ENCODE measurements at places on chromosomes 6 and 20. TPM values are rescaled to one million over a fixed set of nuclear protein-coding genes. Genes with fewer than 3 reads are reported as not detected.

- H3K4me3 ChIP-seq: no peak overlapping the region
- no peaks in the 10 kb centered on the region for H3K4me1 ChIP-seq
- DNase-seq: no peak
- no peaks in the 10 kb centered on the region for H3K27me3 ChIP-seq
Observed at GRCh38 chr20:53322651-53323050, 271.0 kb downstream of the ZNF217 start.

DNA sequence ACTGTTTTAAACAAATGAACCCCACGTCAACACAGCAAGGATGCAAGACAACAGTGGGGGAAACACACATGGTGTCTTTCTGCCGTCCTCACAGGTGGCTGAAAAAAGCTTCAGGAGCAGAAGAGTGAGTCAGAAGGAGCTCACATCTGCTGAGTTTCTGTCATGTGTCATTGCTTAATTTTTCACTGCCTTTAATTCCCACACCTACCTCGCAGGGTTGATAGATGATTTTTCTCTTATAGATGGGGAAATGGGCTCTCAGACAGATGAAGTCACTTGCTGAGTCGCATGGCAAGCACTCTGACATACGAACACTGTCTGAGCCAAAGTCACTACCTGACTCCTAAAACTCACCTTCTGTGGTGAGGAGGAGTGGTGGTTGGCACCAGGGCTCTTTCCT is 28.3 kb upstream of the CARMIL1 start:
- H3K4me1 ChIP-seq: peaks cover 36% of the 10 kb centered on the region
- H3K36me3 ChIP-seq: no peaks in the 10 kb centered on the region
- H3K27me3 ChIP-seq: no peaks in the 10 kb centered on the region
- H3K4me3 ChIP-seq: no peak overlapping the region
- no peak overlapping the region for H3K27ac ChIP-seq
- no peak for DNase-seq

PMEPA1 gene
- 163 TPM for total RNA-seq

- no peak overlapping the region for H3K27ac ChIP-seq
- H3K36me3 ChIP-seq: no peaks in the 10 kb centered on the region
- peaks cover 32% of the 10 kb centered on the region for H3K4me1 ChIP-seq
- DNase-seq: no peak
- no peak overlapping the region for H3K4me3 ChIP-seq
- H3K27me3 ChIP-seq: no peaks in the 10 kb centered on the region
Observed at GRCh38 chr20:47466704-47467459, 34.8 kb upstream of the NCOA3 start.

DNA sequence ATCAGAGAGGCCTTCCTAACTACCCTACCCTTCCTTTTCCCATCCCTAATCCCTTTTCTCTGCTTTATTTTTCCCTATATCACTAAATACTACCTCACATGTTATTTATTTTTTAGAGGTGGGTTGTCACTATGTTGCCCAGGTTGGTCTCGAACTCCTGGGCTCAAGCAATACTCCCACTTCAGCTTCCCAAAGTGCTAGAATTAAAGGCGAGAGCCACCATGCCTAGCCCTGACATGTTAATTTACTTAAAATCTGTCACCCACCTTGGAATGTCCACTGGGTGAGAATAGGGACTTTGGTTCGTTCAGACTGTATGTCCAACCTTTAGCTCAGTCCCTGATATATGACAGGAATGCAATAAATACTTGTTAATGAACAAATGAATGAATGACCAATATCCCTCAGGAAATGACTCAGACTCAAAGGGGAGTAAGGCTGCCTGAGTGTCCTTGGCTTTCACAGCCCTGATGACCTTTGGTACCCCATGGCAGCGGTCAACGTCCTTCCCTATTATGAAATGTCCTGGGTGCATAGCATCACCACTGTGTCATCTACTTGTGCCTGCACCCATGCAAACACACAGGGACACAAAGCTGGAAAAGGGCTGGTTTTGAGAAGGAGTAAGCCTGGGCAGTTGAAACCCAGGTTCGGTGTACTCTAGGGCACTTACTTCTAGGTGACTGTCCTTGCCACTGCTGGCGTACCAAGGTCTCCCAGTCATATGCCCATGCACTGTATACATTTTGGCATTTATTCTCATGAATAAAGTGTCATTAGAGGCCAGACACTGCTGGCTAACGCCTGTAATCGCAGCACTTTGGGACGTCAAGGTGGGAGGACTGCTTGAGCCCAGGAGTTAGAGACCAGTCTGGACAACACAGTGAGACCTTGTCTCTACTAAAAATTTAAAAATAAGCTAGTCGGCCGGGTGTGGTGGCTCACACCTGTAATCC is 26.5 kb downstream of the BCL2L1 start:
- H3K27me3 ChIP-seq: no peaks in the 10 kb centered on the region
- no peak for DNase-seq
- peaks cover 17% of the 10 kb centered on the region for H3K36me3 ChIP-seq
- peaks cover 68% of the 10 kb centered on the region for H3K4me1 ChIP-seq
- peak overlapping the region; percentile 80 for H3K27ac ChIP-seq

GRM1 gene
- not detected for total RNA-seq

TNF gene
- total RNA-seq: not detected

DNA sequence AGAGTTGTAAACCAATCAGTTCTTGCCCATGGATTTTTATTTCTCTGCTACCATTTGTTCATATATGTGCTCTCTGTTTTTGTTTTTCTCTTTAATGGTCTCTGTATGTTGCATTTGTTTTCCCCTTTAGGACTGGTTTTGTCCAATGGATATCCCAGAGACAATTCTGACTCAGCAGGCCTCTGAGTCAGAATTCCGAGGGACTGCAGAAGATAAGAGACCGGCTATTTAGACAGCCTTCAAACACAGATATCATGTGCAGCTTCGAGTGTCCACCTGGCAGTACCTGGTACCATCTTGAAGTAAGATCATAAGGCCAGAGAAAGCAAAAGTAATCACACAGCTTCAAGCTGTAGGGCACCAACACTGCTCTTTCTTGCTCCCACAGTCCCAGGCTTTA is 125.5 kb downstream of the ELOVL4 start:
- H3K36me3 ChIP-seq: no peaks in the 10 kb centered on the region
- H3K27me3 ChIP-seq: peaks cover 16% of the 10 kb centered on the region
- no peaks in the 10 kb centered on the region for H3K4me1 ChIP-seq
- H3K4me3 ChIP-seq: no peak overlapping the region
- DNase-seq: no peak

PNPLA1 gene
- not detected for total RNA-seq

GRCh38 chr6:1315560-1316386 is 3.9 kb downstream of the FOXQ1 start:
- no peak for DNase-seq
- no peak overlapping the region for H3K27ac ChIP-seq
- H3K36me3 ChIP-seq: no peaks in the 10 kb centered on the region
- peak overlapping the region; percentile 41 for H3K4me3 ChIP-seq

OR2J3 gene
- not detected for total RNA-seq

GRCh38 chr6:54646069-54646950 is 200.3 kb upstream of the FAM83B start:
- H3K27me3 ChIP-seq: no peaks in the 10 kb centered on the region
- peaks cover 36% of the 10 kb centered on the region for H3K4me1 ChIP-seq
- peak overlapping the region; percentile 86 for H3K27ac ChIP-seq
- no peaks in the 10 kb centered on the region for H3K36me3 ChIP-seq
- DNase-seq: no peak
